ENCODE measurements at places on chromosomes 3 and 15.

DNA sequence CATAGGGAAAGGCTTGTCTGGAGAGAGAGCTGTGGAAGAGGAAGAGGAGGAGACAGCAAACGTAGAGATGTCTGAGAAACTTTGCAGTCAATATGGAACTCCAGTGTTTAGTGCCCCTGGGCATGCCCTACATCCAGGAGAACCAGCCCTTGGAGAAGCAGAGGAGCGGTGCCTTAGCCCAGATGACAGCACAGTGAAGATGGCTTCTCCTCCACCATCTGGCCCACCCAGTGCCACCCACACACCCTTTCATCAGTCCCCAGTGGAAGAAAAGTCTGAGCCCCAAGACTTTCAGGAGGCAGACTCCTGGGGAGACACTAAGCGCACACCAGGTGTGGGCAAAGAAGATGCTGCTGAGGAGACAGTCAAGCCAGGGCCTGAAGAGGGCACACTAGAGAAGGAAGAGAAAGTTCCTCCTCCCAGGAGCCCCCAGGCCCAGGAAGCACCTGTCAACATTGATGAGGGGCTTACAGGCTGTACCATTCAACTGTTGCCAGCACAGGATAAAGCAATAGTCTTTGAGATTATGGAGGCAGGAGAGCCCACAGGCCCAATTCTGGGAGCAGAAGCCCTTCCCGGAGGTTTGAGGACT, 6.9 kb downstream of the MAP1A start:
- H3K27ac ChIP-seq = no peak overlapping the region
- H3K4me3 ChIP-seq = no peak overlapping the region
- H3K27me3 ChIP-seq = no peaks in the 10 kb centered on the region
- DNase-seq = no peak
- H3K4me1 ChIP-seq = no peaks in the 10 kb centered on the region
- H3K36me3 ChIP-seq = no peaks in the 10 kb centered on the region

DNA sequence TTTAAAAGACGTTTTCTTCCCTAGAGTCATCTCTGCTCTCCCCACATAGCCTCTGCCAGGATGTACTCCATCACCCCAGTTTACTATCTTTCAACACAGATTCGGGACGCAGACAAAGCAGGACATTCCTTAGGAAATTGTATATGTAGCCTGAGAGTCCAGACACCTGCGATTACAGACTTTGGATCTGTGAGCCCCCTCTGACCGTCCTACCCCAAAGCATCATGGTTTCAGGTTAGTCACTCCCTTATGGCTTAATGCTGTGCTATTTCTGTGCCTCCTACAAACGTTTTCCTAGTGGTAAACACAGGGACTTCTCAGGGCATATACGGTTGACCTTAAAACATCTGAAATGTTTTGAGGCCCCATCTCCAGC, 234.0 kb upstream of the BHLHE40 start:
- H3K4me1 ChIP-seq = peaks cover 20% of the 10 kb centered on the region
- H3K27ac ChIP-seq = no peak overlapping the region
- H3K4me3 ChIP-seq = no peak overlapping the region
- no peaks in the 10 kb centered on the region for H3K36me3 ChIP-seq
- H3K27me3 ChIP-seq = no peaks in the 10 kb centered on the region
- DNase-seq = no peak

DNA sequence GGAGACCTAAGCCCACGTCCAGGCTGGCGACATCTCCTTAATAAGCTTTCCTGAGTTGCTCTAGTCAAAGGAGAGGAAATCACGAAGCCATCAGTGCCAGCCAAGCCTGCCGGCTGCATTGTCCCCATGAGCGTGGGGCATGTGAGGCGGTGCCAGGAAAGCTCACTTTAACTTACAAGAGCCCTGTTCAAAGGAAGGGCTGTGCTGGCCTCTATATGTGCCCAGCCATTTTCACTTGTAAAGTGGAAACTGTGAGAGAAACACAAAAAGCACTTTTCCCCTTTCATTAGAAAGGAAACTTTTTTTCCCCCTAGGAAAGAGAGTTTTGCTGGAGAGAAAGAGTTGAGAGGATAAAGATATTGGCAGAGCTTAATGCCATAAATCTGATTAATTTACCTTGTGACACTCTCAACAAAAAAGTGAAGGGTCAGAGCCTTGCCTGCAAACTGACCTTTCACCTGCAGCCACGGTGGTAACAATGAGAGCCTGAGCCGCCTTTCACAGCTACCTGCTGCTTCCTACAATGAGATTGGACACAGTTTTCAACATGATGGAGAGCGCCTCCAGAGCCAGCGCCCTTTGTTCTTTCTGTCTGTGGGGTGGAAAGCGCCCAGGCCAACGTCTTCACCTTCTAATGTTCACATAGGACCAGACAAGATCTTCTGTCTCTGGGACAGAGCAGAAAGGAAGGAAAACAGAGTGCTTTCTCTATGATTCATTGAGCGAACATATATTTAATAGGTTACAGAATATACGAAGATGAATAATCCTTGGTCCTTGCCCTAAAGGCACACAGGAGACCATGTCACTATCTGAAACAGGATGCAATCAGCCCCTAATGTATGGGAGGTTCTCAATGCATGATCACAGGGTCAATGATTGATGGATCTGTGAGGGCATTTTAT, 233.1 kb upstream of the HES1 start:
- H3K4me3 ChIP-seq = no peak overlapping the region
- no peak for DNase-seq
- no peaks in the 10 kb centered on the region for H3K27me3 ChIP-seq
- H3K36me3 ChIP-seq = no peaks in the 10 kb centered on the region
- H3K4me1 ChIP-seq = no peaks in the 10 kb centered on the region

DNA sequence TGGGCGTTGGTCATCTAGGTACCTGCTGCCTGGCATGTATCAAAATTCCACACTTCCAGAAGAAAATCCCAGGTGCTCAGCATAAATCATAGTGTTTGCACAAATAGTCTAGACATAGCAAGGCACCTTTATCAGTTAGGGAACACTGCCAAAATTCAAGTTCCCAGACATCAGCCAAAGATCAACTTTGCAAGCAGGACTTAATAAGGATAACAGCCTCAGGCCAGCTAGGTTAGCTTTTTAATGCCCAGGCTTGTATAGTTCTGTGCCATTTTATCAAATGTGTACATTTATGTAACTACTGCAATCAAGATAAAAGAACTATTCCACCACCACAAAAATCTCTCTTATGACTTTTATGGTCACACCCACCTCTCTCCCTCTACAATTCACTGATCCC, 30.7 kb downstream of the DZIP3 start:
- H3K4me3 ChIP-seq = no peak overlapping the region
- no peaks in the 10 kb centered on the region for H3K27me3 ChIP-seq
- H3K36me3 ChIP-seq = peaks cover 70% of the 10 kb centered on the region
- no peaks in the 10 kb centered on the region for H3K4me1 ChIP-seq
- DNase-seq = no peak

DNA sequence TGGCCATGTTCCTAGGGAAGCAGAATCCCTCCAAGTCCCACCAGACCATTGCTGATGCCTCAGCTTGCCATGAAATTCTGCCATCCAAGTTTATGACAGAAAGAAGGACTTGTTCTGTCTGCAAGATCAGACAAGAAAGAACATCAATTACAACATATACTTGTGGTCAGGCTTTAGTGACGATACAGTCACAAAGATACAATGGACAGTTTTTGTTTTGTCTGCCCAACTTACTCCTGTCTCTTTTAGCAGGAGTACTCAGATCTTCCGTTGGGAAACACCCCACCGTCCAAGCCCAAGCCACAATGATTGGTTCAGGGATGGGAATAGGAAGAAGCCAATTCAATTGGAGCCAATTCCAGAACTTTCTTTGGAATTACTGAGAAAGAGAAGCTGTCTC, 15.7 kb downstream of the KLHL6 start:
- no peaks in the 10 kb centered on the region for H3K4me1 ChIP-seq
- no peak overlapping the region for H3K27ac ChIP-seq
- no peak overlapping the region for H3K4me3 ChIP-seq
- H3K27me3 ChIP-seq = no peaks in the 10 kb centered on the region
- DNase-seq = no peak

DNA sequence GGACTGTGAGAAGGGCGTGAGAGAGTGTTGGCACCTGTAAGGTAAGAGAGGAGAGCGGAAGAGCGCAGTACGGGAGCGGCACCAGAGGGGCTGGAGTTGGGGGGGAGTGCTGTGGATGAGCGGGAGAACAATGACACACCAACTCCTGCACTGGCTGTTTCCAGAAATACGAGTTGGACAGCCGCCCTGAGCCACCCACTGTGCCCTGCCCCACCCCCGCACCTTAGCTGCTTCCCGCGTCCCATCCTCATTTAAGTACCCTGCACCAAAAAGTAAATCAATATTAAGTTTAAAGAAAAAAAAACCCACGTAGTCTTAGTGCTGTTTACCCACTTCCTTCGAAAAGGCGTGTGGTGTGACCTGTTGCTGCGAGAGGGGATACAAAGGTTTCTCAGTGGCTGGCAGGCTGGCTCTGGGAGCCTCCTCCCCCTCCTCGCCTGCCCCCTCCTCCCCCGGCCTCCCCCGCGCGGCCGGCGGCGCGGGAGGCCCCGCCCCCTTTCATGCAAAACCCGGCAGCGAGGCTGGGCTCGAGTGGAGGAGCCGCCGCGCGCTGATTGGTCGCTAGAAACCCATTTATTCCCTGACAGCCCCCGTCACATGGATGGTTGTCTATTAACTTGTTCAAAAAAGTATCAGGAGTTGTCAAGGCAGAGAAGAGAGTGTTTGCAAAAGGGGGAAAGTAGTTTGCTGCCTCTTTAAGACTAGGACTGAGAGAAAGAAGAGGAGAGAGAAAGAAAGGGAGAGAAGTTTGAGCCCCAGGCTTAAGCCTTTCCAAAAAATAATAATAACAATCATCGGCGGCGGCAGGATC, at the start of gene SOX2:
Gene SOX2, plus strand, starts transcription at position 601 of the 811 bp plus-strand sequence. CDS start 436 bp downstream, outside the sequence.
- H3K4me3 ChIP-seq = peak within 1 kb of the TSS; percentile 47
- peak; percentile 45 for DNase-seq
- no peaks in the 10 kb centered on the region for H3K4me1 ChIP-seq
- no peaks in the 10 kb centered on the region for H3K36me3 ChIP-seq
- H3K27me3 ChIP-seq = peaks cover 96% of the 10 kb centered on the region

DNA sequence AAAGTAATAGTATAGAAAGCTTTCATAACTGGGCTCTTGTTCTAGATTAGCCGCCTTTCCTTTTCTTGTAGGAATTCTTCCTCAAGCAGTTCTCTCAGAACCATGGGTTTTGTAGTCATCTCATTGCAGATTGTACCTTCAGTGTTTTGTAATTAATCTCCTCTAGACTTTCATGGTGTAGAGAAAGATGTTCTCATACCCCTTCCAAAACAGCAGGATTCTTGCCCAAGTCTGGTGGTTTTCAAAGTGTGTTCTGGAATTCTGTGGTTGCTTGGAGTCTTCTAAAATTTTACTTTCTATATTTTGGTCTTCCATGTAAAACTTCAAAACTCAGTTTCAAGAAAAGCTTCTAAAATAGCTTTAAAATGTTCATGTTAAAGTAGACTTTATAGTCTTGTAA, 293.8 kb downstream of the PTPRG start:
- no peak for DNase-seq
- no peaks in the 10 kb centered on the region for H3K36me3 ChIP-seq
- H3K4me3 ChIP-seq = no peak overlapping the region
- peaks cover 11% of the 10 kb centered on the region for H3K4me1 ChIP-seq

DNA sequence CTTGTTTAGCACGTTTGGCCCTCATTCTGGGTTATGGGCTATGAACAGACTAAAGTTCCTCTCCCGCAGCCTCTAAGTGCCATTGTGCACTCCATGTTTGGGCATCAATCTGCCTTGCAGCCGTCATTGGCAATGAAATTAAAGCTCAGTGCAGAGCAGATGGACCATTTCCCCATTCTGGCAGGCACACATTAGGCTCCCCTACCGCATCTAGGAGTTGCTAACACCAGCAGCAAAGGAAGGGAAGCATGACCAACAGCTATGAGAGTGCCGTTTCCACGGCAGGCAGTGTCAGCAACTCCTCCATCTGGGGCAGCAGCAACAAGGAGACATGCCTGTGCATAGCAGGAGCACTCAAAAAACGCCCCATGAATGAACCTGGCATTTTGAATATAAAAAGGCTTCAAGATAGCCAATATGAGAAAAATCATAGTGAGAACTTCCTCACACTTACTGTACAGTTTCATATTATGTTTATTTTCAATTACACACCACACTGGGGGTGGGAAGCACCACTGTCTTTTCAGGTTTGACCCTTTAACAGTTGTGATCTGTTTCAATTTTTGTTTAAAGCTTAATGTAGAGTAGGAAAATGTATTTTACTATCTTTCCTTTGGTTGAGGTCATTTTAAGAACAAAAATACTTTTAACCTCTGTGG, 218.7 kb downstream of the KCNMB2 start:
- no peaks in the 10 kb centered on the region for H3K4me1 ChIP-seq
- DNase-seq = no peak
- no peak overlapping the region for H3K27ac ChIP-seq

- H3K4me1 ChIP-seq = no peaks in the 10 kb centered on the region
- no peaks in the 10 kb centered on the region for H3K36me3 ChIP-seq
- H3K27ac ChIP-seq = no peak overlapping the region
- DNase-seq = no peak
- H3K27me3 ChIP-seq = no peaks in the 10 kb centered on the region
- no peak overlapping the region for H3K4me3 ChIP-seq
Measured at GRCh38 chr15:96977886-96978285, 647.4 kb downstream of the NR2F2 start.

DNA sequence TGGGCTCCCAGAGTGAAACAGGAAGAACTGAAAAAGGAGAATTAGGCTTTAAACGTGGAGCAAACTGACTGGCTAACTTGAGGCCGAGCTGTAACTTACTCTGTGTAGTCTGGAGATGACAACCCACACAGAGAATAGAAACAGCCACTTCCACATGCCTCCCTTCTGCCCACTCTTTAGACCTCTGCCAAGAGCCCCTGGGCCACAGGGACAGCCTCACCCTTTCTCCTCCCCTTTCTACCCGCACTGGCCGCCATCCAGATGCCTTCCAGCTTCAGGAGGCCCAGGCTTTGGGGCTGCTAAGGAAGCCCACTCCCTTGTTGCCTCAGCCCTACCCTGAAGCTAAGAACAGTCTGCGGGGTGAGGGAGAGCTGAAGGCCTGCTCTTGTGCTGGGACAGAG, 6.8 kb downstream of the ARHGAP31 start:
- peak; percentile 8 for DNase-seq
- H3K4me1 ChIP-seq = peaks cover 51% of the 10 kb centered on the region
- H3K27ac ChIP-seq = peak overlapping the region; percentile 58
- no peaks in the 10 kb centered on the region for H3K27me3 ChIP-seq
- H3K4me3 ChIP-seq = no peak overlapping the region

- H3K36me3 ChIP-seq = no peaks in the 10 kb centered on the region
- no peaks in the 10 kb centered on the region for H3K27me3 ChIP-seq
- peak; percentile 87 for DNase-seq
- H3K4me3 ChIP-seq = no peak overlapping the region
- peak overlapping the region; percentile 78 for H3K27ac ChIP-seq
Measured at GRCh38 chr3:99920481-99921376, 103.1 kb downstream of the CMSS1 start.

- H3K36me3 ChIP-seq = no peaks in the 10 kb centered on the region
- no peak overlapping the region for H3K4me3 ChIP-seq
- H3K27ac ChIP-seq = no peak overlapping the region
- no peaks in the 10 kb centered on the region for H3K27me3 ChIP-seq
Measured at GRCh38 chr3:38756892-38757291, 59.1 kb downstream of the SCN10A start.

- peaks cover 53% of the 10 kb centered on the region for H3K4me1 ChIP-seq
- no peak for DNase-seq
- no peaks in the 10 kb centered on the region for H3K27me3 ChIP-seq
- no peaks in the 10 kb centered on the region for H3K36me3 ChIP-seq
- H3K4me3 ChIP-seq = peak overlapping the region; percentile 64
Measured at GRCh38 chr15:90884719-90885431, 571 bp downstream of the FES start.

GRCh38 chr15:59014068-59014467, 26.6 kb downstream of the RNF111 start:
- no peak overlapping the region for H3K4me3 ChIP-seq
- no peak overlapping the region for H3K27ac ChIP-seq
- no peaks in the 10 kb centered on the region for H3K4me1 ChIP-seq

- no peak for DNase-seq
- H3K27me3 ChIP-seq = no peaks in the 10 kb centered on the region
- no peaks in the 10 kb centered on the region for H3K36me3 ChIP-seq
- H3K27ac ChIP-seq = no peak overlapping the region
Measured at GRCh38 chr15:88479169-88479568, 11.7 kb downstream of the MRPS11 start.

Data from tibial nerve (tissue), 4 donors.